ENCODE measurements at places on chromosomes 2 and 18. TPM values are rescaled to one million over a fixed set of nuclear protein-coding genes. Genes with fewer than 3 reads are reported as not detected.

Gene CXCR1
- not detected for total RNA-seq

DNA sequence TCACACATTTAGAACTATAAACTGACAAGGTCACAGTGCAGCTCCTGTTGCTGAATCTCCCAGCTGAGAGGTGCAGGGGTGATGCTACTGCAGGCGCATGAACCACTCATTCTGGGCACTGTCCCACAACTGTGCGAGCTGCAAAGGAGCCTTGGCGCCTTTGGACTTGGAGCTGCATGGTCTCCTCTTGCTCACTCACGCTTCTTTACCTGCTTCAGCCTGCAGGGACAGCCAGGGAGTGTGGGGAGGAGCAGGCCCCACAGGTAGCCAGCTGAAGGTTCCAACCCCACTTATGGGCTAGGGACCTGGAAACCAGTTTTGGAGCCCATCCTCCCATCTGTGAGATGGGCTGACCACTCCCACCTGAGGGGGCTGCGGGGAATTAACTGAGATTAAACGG is 75.0 kb downstream of the UXS1 start:
- DNase-seq = no peak

- no peak for DNase-seq
Observed at GRCh38 chr2:98180456-98180855, 93.5 kb downstream of the VWA3B start.

- no peak for DNase-seq
Observed at GRCh38 chr2:179842498-179843153, 18.8 kb downstream of the ZNF385B start.

DNA sequence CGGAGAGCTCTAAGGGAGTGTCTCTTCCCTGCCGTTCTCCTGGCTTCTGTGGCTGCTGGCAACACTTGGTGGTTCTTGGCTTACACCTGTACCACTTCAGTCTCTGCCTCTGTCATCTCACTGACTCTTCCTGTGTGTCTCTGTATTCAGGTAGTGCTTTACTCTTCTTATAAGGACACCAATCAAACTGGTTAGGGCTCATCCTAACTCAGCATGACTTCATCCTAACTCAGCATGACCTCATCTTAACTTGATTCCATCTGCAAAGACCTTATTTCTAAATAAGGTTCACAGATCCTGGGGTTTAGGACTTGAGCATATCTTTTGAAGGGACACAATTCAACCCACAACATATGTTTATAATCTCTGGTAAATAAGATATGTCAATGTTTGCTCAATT is 51.6 kb upstream of the DSEL start:
- no peak for DNase-seq

Gene GPATCH11
- 5.9 TPM for total RNA-seq

Gene ZNF385B
- total RNA-seq = not detected

DNA sequence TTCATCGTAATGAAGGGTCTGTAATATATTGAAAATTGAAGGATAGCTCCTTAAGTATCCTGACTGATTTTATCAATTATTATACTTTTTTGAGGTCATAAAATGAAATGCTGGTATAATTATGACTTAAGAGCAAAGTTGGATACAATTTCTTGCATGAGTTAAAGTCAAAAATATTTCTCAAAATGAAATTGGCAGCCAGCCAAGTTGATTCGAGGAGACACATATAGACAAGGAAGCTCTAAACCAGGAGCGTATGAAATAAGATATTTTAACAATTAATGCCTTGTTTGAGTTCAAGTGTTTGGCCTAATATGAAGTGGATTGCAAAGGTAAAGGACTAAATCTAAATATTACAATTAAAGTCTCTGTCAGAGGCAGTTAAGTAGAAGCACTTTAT is 260.4 kb upstream of the DSEL start:
- DNase-seq = peak; percentile 25

DNA sequence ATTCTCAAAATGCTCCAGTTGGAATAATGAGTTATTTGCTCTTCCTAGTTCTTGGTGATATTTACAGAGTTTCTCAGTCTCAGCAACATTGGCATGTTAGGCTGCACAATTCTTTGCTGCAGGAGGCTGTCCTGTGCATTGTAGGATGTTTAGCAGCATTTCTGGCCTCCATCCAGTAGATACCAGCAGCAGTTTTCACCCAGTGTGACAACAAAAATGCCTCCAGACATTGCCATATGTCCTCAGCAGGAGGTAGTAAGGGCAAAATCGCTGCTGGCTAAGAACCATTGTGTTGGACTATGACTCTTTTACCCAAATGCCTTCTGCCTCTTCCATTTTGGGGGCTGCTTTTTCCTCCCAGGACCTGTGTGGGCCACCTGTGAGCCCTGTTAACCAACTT is 50.4 kb downstream of the PAX8 start:
- DNase-seq = no peak

GRCh38 chr2:7071916-7072556 is 154.8 kb downstream of the RNF144A start:
- no peak for DNase-seq
